ENCODE measurements at places on chromosomes 6 and 20.
A peak's percentile ranks its signal among the peaks of the same experiment; 100 is the strongest.

DNA sequence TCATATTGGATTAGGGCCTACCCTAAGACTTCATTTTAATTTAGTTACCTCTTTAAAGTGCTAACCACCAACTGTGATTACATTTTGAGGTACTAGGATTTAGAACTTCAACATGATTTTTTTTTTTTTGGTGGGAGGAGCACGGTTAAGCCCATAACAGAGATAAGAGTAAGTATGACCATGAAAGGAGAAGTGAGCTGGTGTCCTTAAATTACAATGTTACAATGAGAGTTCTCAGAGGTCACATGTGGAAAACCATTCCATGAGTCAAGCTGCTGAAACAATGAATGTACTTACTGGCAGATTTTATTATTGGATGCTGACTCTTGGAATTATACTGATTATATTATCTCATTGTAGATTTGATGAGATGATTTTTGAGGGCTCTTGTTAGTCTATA is 779.3 kb upstream of the CITED2 start:
- no peak for DNase-seq

DNA sequence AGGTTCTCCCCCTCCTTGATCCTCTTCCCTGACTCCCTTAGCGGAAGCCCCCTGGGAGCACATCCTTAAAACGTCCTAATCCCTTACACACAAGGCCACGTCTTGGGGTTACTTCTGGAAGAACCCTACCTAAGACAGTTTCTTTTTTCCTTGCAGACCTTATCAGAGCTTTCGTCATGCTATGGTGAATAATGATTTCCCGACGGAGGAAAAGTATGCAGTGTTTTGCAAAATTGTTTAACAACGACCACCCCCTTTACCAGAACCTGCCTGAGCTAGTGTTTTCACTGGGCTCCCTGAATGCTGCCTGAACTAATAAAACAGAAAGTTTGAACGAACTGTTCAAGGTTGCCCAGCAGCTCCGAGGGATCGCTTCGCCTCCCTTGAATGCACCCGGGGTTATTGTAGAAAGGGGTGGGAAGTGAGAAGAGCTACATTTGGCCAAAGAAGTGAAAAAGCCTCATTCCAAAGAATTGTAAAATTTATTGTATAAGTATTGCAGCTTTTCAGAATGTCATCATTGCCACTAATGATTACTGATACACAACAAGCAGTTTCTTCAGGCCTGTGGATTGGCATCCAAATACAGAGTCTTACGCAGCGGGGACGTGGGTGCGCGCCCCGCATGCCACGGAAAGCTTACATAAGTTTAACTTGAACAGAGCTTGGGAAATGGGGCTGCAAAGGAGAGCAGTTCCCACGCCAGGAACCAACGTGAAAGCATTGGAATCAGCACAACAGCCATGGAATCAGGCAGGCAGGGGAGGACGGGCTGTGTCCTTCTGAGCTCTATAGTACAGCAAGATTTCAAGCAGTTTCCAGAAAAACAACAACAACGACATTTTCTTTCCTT is 27.9 kb upstream of the ZBP1 start:
- DNase-seq = no peak

- DNase-seq = no peak
Observed at GRCh38 chr20:10505827-10506226, 70.7 kb downstream of the SLX4IP start.

DNA sequence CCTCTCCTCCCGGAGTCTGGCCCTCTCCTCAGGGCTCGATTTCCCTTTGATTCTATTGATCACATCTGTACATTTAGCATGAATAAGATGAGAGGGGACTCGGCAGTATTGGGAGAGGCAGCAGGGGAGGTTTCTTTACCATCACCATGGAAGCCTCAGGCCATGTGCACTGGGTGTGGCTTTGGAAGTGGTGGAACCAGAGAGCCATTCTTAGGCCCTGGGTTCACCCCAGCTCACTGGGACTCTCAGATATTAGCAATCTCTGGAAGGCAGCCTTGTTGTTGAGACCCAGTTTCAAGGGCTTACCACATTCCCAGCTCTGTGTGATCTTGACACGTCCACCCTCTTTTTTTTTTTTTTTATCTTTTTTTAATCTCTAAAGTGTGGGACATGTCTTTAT is 195.9 kb upstream of the PROKR2 start:
- DNase-seq = no peak

GRCh38 chr6:167136376-167136775 is 13.5 kb downstream of the CCR6 start:
- DNase-seq = no peak

DNA sequence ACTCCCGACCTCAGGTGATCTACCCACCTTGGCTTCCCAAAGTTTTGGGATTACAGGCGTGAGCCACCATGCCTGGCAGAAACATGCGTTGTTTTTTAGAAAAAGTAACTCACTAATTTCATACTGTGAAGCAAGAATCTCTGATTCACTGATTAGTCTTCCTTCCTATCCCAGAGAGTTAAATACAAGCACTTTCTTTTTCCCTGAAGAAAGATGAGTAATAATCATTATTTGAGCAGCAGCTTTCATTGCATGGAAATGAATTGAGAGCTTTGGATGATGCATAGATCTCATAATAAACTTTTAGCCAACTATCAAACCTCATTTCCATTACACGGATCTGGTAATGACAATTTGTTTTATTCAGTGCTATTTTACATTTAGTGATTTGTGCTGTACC is 892.5 kb upstream of the EYS start:
- no peak for DNase-seq

GRCh38 chr20:47993035-47993755 is 207.9 kb upstream of the SULF2 start:
- no peak for DNase-seq

- DNase-seq = no peak
Observed at GRCh38 chr20:38128691-38129090, 36.4 kb downstream of the TGM2 start.

DNA sequence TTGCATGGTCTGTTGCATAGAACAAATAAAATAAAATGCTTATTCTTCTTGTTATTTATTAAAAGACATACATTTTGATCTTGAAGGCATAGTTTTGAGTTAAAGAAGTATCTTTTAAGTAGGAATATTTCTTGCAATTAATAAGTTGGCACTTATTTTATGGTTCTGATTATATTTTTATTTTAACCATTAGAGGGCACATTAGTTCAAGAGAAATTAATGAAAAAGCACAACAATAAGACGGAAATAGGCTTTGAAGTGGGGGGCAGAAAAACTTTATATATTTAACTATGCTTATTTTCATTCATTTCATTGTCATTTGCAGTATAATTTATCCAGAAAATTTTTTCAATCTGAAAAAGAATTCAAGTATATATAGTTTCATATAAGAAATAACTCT is 44.2 kb upstream of the MAP3K7 start:
- DNase-seq = no peak

DNA sequence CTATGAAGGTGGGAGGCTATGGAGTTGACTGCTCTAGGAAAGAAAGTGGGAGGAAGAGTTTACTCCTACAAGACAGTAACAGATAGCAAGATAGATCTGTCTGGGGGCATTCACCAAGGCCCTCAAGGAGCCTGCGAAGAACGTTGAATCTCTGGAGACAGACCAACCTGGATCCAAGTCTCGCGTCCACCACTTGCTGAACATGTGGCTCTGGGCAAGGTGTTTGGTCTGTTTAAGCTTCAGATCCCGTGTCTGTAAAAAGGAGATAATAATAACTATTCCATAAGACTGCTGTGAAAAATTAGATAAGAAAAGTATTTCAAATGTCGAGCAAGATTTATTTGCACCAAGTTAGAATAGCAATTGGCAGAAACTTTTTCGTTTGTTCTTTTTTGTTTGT is 8.1 kb upstream of the EEF1A1 start:
- DNase-seq = no peak

- no peak for DNase-seq
Observed at GRCh38 chr6:147278891-147279290, 74.7 kb downstream of the STXBP5 start.

- no peak for DNase-seq
Observed at GRCh38 chr6:3762359-3762758, 10.8 kb upstream of the PXDC1 start.

GRCh38 chr20:37348792-37349516 is 3.0 kb downstream of the SRC start:
- no peak for DNase-seq

GRCh38 chr6:18753076-18753475 is 365.9 kb downstream of the RNF144B start:
- DNase-seq = no peak

GRCh38 chr6:151609146-151609902 is 115.5 kb downstream of the CCDC170 start:
- DNase-seq = no peak

GRCh38 chr6:66605971-66606370 is 898.9 kb upstream of the EYS start:
- DNase-seq = no peak

DNA sequence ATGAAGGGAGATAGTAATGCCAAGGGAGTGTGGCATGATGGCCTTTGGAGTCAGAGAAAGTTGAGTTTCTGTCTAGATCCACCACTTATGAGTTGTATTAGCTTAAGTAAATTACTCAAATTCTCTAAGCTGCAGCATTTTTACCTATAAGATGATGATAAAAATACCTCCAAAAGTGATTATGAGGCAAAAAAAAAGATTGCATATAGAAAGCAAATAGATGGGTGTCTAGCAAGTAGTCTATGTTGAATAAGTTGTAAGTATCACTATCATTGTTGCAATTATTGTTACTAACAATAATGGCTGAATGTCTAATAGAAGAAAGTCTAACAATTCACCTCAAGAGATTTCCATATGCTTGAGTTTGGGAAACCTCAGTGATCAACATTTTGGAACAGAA is 959.2 kb upstream of the GJE1 start:
- DNase-seq = no peak

GRCh38 chr6:150566486-150566885 is 33.2 kb upstream of the PLEKHG1 start:
- no peak for DNase-seq

DNA sequence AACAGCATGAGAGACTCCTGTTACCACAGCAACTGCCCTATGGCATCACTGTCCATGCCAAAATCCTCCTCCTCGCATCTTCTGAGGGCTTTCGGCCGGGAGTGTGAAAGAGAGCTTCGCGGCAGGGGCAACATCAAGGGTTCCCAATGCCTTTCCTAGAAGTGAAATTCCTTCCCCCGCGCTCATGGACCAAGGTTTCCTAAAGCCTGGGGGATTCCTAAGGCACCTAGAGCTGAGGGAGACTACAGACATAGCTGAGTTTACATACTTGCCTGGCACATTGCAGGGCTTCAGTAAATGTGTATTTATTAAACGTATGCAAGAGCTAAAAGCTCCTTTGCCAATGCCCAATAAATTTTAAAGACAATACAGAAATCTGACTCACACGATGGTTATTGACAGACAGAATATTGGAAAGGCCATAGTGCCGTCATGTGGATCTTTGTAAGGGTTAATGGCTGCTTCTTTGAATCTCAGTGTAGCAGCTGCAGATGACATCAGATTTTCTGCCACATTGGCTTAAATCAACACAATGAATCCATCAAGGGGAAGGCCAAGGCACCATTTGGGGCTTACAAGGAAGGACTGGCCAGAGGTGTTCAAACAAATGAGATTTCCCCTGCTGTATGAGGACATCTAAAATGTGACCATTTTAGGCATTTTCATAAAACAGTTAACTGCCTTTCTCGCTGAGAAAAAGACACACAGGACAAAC is 281.2 kb upstream of the JARID2 start:
- no peak for DNase-seq

DNA sequence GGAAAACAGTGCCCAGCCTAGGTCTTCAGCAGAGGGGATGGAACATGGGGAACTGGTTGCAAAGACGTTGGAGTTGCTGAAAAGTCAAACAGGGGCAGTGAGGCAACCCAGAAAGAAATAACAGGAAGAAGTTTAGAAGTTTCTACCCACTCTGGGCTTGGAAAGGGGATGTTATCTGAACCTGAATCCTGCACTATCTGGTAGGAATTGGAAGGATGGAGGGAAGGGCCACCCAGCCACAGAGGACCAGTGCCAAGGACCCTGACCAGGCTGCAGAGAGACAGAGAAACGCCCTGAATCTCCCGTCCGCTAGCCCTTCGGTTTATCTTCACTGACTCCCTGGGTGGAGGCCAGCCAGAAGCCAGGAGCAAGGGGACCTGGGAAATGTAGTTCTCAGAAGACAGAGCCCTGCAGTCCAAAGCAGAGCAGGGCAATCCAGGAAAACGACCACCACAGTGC is 217.3 kb upstream of the RREB1 start:
- no peak for DNase-seq

- no peak for DNase-seq
Observed at GRCh38 chr6:80679992-80680391, 573.5 kb downstream of the BCKDHB start.

GRCh38 chr6:117711369-117711768 is 36.1 kb downstream of the NUS1 start:
- DNase-seq = no peak

GRCh38 chr20:17648791-17649730 is 33.0 kb downstream of the RRBP1 start:
- DNase-seq = peak; percentile 38

DNA sequence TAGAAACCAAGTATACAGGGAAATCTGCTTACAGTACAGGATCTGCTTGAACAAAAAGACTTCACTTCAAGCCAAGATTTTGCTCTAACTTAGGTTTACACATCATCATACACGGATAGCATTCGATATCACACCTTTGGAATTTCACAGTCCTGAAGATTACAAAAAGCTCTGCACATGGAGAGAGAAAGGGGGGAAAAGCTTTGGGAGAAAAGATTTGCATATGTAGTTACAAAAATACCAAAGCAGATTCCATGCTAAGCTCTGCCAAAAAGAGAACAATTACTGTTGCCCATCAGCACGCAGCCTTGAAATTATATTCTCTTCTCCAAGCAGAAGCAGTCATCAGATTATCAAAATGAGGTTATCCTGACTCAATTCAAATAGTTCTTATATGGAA is 62.0 kb downstream of the HIVEP2 start:
- no peak for DNase-seq

DNA sequence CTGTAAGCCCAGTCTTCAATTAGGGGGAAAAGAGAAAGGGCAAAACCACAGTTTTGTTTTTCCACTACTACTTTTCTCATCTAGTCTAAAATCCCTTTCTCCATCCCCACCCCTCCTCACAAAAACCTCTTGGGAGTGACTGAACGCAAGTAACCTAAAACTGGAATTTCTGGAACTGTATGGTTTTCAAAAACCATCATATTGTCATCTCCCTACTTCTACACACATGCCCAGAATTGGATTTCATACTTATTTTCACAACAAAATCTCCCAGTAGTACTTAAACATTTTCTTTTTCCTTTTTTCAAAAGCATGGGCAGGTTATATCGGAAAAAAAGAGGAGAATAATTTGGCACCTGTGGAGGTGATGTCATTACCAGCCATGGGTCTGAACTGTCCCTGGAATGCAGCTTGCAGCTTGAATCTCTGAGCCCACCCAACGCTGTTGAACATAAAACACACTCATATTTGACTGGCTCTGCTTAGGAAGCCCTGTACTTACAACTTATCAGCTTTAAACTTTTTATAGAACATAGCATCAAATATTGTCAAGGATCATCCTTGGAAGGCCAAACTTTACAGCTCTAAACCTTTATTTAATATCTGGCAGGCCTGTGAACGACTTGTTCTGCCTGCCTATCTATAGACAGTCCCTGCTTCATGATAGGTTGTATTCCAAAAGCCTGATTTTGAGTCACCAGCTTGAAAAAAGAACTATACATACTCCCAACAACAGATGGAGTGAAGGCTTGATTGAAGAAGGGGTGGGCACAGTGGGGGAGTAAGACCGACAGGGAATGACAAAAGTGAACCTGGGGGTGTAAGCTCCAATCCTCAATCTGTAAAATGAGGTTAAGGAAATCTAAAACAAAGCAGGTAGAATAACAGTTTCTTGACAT is 59.3 kb downstream of the EPB41L2 start:
- no peak for DNase-seq

GRCh38 chr6:146305092-146305491 is 238.5 kb upstream of the RAB32 start:
- no peak for DNase-seq
